H54 (cell line): ENCODE measurements at places on chromosomes 11 and 22.
A peak's percentile ranks its signal among the peaks of the same experiment; 100 is the strongest.

DNA sequence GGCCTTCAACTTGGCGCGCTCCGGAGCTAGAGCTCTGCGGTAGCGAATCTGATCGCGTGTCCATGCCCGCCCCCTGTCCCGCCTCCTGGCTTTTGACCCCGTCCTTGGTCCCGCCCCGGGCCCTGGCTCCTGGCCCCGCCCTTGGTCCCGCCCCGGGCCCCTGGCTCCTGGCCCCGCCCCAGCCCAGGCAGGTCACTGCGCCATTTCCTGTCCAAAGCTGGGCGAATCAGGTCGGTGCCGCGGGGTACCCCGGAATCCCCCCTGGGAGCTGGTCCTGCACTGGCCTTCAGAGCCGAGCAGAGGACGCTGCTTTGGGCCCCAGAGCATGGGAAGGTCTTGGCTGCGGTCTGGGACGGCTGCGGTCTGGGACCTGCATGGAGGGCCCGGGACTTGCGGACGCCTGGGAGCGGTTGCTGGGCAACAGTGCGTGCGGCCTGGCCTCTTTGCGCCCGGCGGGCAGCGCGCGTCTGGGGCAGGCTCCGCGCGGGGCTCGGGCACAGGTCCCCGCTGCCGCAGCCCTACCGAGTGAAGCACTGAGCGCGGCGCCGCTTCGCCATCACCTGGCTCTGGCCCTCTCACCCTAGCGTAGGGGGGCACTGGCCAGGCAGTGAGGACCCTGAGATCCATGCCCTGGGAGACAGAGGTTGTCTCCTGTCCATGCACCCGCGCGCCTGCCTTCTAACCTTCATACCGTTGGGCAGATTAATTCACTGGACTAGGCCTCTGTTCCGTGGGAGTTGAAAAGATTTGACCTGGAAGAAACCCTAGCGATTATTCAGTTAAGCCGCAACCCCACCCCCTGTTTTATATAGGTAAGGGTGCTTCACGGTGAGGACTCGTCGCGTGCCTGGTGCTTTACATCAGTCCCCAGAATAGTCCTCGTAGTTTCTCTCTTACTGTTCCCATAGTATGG, at the start of gene TTC12:
TTC12 (plus strand) TSS at position 195 of the 913 bp plus-strand sequence. CDS start 1,675 bp downstream, outside the sequence.
- DNase-seq = peak; percentile 52

DNA sequence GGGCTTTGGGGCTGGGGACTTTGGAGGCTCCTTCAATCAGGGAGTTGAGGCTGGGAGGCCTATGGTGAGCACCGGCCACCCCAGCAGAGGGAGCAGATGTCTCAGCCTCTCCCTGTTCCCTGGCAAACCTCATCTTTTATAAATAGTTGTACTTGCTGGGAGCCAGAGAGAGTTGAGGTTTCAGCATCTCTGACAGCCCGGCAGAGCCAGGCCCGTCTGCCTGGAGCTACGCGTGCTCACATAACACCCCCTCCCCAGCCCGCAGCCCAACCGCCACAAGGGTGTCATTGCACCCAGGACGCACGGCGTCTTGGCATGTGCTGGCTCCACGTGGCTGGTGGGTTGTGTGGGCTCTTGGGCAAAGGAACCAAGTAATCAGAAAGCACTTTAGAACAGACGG, 127.1 kb downstream of the CHST1 start:
- no peak for DNase-seq

GRCh38 chr22:32608494-32608893, 133.9 kb downstream of the FBXO7 start:
- no peak for DNase-seq

GRCh38 chr11:12330485-12331231, 46.7 kb upstream of the PARVA start:
- DNase-seq = no peak

DNA sequence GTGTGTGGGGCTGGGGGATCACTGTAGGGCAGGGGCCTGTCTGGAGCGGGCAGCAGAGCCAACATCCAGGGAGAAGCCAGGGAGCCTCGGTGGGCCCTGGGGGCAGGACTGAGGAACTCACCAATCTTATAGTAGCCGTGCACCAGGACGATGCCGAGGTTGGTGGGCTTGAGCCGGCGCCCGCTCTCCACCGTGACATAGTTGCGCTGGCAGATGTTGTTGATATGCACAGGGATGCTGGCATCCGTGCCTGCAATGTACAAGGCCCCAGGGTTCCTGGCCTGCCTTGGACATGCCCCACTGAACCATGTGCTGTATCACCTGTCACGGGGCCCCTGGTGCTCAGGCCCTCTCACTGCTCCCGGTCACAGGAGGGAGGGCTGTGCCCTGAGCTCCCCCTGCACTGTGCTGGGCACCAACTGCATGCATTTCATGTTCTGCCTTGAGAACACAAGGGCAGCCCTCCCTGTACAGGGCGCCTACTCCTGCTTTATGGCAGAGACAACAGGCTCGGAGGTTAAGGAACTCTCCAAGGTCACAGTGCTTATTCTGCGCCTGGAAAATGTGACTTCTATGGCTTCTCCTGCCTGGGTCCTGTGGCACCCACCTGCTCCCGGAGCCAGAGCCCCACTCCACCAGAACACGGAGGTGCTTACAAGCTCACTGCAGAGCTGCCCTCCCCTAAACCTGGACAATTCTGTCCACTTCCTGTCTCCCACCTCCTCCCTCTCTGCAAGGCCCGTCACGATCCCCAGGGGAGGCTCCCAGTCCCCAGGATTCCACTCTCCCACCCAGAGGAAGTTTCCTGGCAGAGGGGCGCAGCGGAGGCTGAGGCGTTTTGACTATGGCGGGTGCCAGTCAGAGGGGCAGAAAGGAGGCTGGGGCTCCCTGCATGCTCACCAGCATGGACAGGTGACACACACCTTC, 7.8 kb upstream of the PPM1F start:
- DNase-seq = no peak

DNA sequence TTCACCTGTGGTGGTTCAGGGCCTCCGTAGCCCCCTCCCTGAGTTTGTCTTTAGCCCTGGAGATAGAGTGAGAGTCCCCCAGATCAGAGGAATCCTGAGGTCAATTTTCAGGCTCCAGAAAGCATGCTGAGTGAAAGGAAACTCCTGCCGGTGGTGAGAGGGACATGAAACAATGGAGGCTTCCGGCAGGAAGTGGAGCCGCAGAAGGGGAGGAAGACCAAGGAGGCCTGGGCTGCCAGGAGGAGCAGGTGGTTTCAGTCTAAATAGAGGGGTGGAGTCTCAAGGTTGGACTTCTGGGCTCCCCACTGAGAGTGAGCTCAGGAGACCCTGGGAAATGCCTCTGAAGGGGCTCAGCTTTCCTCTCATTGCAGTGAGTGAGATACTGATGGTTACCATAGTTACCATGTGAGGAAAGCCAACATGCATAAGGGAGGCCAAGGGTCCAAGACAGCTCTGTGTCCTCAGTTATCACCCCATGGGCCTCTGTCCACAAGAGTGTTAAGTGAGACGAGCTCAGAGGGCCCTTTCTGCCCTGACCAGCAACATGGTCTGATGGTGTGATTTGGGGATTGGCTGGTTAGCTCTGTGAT, 10.7 kb downstream of the SLCO2B1 start:
- no peak for DNase-seq

DNA sequence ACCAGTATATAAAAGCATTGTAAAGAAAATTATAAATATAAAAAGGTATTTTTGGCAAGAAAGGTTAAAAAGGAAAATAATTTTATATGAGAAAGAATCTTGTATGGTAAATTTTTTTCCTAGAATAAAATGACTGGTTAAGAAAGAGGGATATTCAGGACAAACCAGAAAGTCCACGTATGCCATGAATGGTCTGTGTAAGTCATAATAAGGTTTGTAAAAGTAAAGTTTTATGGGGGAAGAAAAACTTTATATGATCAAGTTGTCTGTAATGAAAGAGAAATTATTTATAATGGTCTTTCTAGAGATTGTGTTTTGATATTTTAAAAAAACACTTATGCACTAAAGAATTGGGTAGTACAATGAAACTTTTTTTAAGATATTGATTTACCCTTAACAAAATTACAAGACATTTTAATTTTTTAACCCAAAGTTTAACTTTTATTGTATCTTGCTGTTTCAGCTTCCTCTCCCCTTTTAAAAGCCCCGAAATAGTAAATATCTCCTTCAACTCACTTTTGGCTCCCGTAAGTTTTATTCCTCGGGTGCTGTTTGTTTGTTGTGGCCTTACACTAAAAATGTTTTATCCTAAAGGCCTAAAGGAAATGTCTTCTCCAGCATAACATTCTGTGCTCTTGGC, 47.7 kb downstream of the AMOTL1 start:
- DNase-seq = no peak

GRCh38 chr22:40018051-40018450, 23.3 kb downstream of the FAM83F start:
- DNase-seq = no peak

DNA sequence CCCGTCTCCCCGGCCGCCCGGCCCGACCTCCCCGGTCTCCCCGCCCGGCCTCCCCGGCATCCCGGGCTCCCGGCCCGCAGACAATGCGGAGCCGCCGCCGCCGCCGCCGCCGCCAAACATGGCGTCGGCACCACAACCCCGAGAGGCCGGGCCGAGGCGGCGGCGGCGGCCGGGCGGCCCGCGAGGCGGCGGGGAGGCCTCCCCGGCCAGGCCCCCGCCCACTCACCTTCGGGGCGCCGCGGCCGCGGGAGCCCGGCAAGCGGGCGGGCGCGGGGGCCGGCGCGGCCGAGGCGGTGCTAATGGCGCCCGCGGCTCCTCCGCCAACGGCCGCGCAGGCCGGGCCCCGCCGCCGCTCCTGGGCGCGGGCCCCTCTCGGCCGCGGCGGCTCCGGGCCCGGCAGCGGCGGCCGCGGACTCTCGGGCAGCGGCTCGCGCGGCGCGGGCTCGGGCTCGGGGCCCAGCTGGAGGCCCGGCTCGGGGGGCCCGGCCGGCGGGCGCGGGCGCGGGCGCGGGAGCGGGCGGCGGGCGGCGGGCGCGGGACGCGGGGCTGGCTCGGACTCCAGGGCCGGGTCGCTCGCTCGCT, 311 bp downstream of the BRD1 start:
- DNase-seq = no peak

DNA sequence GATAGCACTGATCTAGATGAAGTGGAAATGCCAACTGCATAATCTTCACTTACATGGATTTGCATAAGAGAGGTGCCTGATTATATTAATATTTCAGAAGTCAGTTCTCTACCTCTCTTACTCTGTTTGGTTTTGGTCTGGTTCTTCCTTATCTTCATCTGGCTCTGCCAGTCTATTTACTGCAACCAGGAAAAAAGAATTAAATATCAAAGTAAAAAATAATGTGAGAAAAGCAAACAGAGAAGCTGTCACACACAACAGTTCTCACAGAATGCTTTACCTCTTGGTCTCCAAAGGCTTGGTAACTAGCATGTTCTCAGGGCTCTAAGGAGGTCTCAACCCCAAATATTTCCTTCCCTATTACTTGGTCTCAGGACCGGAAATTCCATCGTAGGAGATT, 6.7 kb downstream of the VSIG10L2 start:
- no peak for DNase-seq

DNA sequence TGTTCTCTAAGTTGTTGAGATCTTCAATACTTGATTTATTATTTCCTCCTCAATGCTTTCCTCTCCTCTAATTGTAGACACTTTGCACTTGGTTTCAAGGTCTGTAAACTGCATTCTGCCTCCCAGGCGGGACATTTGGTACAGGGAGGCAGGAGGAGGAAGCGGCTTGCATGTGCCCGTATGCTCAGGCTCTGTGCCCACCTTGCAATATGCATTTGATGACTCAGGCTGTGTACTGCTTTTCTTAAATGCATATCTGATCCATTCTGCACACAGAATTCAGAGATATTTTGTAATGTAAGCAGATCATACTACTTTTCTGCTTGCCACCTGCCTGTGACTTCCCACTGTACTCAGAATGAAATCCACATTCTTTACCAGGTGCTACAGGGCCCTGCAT, 55.0 kb downstream of the FZD4 start:
- no peak for DNase-seq

GRCh38 chr11:4677948-4678347, 19.7 kb downstream of the OR51E2 start:
- DNase-seq = no peak
